ENCODE measurements at places on chromosomes 5 and 9.

- DNase-seq = no peak
Measured at GRCh38 chr9:130999245-130999623, 9.7 kb upstream of the LAMC3 start.

DNA sequence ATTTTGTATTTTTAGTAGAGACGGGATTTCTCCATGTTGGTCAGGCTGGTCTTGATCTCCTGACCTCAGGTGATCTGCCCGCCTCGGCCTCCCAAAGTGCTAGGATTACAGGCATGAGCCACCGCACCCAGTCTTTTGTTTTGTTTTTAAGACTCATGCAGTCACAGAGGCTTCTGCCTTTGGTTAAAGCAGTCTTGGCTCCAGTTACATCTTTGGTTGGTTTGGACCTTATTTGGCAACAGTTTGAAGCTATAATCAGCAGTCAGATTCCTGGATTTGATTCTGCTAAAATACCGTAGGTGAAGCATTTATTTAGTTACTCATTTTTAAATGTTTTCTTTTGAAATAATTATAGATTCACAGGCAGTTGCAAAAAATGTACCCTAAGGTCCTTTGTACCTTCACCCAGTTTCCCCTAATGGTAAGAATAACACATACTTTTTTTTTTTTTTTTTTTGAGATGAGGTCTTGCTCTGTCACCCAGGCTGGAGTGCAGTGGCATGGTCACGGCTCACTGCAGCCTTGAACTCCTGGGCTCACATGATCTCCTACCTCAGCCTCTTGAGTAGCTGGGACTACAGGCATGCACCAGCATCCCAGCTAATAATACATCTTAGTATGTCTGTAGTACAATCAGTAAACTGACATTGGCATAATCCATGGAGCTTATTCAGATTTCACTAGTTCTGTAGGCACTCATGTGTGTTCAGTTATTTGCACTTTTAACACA is 15.7 kb downstream of the USP20 start:
- no peak for DNase-seq

DNA sequence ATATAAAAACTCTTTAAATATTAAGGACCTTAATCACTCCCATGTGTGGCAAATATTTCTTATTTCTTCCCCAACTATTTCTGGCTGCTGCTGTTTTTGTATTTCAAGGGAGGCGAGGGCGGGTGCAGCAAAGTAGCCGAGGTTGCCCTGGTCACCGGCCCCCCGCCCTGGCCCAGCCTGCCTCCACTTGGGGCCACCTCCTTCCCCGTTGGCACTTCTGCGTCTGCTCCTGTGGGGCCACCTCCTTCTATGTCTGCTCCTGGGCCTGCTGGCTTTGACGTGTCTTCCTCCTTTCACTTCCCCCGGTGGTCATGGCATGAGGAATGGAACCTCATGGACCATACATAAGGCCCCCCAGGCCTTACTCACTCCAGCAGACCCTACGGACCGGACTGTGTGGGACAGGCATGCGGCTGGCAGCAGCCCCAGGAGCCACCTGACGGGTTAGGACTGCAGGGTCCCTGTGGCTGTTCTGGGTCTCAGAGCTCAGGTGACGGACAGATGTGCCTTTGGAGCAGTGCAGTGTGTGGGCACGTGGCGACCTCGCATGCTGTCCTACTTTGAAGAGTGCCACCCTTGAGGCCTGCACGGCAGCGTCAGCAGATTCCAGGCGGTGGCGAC is 5.8 kb upstream of the ENTPD8 start:
- no peak for DNase-seq

DNA sequence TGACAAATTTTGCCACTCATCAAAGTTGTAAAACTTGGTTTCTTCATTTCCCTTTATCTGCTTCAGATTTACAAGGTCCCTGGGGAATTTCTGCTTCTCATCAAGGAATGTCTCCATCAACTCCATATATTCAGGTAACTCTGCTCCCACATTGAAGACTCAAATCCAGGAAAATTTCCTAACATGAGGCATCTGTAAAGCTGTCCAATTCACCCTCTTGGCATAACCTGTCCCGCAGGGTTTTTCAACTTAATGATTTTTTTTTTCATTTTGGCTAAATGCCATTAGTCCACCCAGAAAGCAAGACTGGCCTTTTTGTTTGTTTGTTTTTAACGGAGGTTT is 50.2 kb upstream of the SLC30A5 start:
- DNase-seq = no peak

GRCh38 chr5:9343146-9343850 is 202.6 kb downstream of the SEMA5A start:
- DNase-seq = no peak

GRCh38 chr5:174084691-174085154 is 39.2 kb downstream of the NSG2 start:
- DNase-seq = no peak

GRCh38 chr5:149054416-149054815 is 8.4 kb downstream of the SH3TC2 start:
- DNase-seq = no peak

All from stimulated activated CD8-positive, alpha-beta memory T cell treated with anti-CD3 and anti-CD28 coated beads, Interleukin-4, amount 100 ng/mL, for 48 hours (primary cell).